Activated naive CD8-positive, alpha-beta T cell treated with anti-CD3 and anti-CD28 coated beads, Interleukin-2, amount 50 U/mL, for 16 hours (primary cell): ENCODE measurements at places on chromosomes 3 and 15.

DNA sequence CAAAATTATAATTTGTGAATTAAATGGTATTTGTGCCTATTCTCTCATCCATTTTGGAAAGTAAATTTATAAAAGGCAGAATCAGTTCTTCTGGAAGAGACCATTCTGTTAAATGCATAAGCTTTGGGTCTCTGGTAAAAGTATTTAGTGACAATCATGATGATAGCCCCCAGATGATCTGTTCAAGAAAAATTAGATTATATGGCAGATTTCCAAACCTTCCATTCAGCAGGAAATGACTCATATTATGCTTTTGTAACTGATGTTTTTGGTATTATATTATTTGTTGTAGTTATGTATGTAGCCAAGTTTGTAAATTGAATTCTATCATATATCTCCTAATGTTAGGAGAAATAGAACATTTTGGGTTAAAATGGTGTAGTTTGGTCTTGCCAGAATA lies 340.8 kb upstream of the DPH6 start:
- no peak for DNase-seq

GRCh38 chr3:5138214-5138981 lies 16.3 kb downstream of the ARL8B start:
- DNase-seq: no peak

GRCh38 chr3:172692751-172693338 lies 18.0 kb downstream of the NCEH1 start:
- no peak for DNase-seq

GRCh38 chr3:37689645-37690356 lies 171.9 kb upstream of the CTDSPL start:
- no peak for DNase-seq

DNA sequence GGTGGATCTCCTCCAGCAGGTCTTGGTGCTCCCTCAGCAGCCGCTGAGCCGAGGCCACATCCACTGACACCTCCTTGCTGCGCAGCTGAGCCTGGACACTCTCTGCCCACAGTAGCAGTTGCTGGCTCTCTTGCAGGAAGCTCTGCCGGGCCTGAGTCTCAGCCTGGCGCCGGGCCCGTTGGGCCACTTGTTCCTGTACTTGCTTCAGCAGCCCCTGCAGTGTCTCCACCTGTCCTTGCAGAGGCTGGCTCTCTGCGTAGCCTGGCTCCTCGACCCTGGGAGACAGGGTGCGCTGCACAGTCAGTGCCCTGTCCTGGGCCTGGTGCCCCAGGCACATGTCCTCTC lies 15.5 kb downstream of the SPTBN5 start:
- DNase-seq: no peak

GRCh38 chr3:39095778-39096177 lies 11.6 kb downstream of the GORASP1 start:
- DNase-seq: no peak

DNA sequence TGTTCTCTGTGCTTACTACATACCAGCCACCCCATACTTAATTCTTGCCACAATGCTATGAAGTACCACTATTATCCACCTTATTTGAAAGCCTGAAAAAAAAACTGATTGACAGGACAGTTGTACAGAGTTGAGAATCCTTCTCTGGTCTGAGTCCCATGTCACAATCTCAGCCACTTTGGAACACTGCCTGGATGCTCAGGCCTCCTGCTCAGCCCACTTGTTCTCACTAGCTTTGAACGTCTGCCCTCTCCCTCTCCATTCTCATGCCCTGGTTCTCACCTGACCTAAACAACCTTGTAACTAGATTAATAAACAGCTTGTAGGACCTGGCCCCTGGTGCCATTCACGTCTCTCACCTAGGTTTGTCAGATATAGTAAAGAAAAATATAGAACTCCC lies 53.9 kb downstream of the TRIM69 start:
- DNase-seq: no peak

DNA sequence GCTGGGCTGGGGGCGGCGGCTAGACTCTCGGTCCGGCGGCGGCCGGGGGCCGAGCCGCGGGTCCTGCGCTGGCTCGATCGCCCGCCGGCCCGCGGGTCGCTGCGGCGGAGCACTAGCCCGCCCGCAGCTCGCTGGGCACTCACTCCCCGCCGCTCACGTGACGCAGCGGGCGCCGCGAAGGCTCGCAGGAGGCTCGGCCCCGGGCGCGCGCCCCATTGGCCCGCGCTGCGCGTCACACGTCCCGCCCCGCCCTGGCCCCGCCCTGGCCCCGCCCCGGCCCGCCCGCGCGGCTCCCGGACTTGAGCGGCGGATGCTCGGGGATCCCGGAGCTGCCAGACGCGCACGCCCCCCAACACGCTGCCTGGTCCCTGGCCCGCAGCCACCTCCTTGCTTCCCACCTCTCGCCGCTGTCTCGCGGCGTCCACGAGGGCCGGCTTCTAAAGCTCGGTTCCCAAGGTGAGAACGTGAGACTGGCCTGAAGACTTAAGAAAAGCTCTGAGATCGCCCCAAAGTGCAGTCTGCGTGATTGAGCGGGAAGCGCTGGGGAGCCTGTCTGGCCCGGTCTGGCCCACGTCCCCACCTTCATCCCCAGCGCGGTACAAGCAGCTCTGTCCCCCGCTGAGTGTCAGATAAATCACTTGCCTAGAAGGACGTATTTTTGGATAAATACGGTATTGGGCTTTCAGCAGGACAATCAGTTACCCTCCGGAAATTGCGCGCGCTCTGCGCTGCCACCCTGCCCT lies at the start of gene KLF15:
Gene KLF15, minus strand, starts transcription at position 114 of the 743 bp plus-strand sequence. CDS start 4,486 bp downstream, outside the sequence.
- DNase-seq: peak; percentile 57

DNA sequence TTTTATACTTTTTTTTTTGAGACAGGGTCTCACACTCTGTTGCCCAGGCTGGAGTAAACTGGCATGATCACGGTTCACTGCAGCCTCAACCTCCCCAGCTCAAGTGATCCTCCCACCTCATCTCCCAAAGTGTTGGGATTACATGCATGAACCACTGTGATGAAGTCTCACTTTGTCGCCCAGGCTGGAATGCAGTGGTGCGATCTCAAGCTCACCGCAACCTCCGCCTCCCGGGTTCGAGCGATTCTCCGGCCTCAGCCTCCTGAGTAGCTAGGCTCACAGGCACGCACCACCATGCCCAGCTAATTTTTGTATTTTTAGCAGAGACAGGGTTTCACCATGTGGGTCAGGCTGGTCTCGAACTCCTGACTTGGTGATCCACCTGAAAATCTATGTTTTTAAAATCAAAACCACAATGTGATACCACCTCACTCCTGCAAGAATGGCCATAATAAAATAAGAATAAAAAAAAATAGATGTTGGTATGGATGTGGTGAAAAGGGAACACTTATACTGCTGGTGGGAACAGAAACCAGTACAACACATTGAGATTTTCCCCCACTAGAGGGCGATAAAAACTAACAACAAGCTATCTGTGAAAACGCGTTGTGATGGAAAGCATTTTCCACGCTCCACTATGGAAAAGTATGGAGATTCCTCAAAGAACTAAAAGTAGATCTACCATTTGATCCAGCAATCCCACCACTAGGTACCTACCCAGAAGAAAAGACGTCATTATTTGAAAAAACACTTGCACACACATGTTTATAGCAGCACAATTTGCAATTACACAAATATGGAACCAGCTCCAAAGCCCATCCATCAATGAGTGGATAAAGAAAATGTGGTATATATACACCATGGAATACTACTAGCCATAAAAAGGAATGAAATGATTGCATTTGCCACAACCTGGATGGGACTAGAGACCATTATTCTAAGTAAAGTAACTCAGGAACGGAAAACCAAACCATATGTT lies 26.8 kb upstream of the OCA2 start:
- no peak for DNase-seq

DNA sequence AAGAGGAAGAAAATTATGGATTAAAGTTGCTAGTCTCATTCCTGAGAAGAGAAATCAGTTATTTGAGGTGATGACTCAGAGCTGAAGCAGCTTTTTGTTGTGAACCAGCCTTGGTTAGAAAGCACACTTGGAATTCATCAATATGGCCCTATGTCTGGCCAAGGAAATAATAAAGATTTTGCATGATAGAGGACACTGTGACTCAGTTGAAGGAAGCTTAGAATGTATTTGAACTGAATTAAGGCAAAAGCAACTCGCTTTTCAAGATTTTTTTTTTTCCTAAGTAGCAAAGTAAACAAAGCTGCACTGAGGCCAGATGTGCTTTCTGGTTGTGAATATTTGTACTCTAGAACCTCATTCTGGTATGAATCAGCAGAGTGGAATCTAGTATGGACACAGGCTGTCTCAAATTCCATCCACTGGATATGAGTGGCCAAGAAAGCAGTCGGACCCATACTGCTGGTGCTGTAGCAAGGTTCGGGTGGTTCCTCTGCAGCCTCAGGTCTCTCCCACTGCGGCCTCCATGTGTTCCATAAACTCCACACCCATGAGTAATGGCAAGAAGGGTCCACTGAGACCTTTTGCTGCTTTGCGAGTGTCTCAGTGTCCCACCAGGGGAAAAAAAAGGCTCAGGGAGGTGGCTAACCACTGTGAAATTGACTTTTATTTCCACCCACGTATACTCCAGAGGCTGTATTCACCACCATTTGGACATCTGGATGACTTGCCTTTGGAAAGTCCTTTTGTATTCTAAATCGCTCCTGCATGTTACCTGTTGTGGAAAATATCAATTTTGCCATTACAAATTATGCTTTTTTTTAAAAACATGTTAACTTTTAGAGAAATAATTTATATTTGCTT lies 53.1 kb downstream of the TGFBR2 start:
- no peak for DNase-seq

DNA sequence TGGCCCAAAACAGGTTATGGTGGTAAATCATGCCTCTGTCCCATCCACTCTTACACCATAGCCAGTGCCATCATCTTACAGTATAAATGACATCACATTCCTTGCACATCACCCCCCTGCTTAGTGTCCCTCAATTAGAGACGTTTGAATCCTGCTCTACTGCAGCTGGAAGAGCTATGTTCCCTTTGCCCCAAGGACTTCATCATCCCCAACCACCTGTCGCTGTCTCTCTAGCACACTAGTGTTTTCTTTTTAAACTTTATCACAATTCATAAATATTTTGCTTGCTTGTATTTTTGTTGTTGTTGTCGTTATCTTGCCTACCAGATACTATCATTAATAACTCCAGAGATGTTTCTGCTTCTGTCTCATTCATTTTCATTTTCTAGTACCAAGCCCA lies 28.7 kb downstream of the SPTSSB start:
- no peak for DNase-seq

- DNase-seq: no peak
Observed at GRCh38 chr15:100731267-100732152, 129.1 kb downstream of the ASB7 start.

DNA sequence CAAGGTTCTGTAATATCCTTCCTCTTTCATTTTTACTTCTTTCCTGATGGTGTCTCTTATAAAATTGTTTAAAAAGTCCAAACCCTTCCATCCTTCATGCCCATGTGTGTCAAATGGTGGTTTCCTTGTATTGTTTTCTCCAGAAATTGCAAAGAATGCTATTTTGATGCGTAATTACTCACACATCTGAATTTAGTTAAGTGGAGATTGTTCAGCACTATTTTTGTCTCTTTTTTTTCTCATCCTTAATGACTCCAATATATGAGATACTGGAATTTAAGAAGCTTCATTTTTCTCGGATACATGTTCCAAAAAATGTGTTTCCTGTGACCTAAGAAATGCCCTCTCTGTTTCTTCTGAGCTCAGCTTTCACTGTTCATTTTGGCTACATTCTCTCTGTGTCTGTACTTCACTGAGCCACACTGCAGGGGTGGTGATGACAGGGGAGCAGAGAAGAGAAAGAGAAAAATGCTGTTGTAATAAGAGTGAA lies 799.8 kb downstream of the DIPK2A start:
- DNase-seq: no peak

DNA sequence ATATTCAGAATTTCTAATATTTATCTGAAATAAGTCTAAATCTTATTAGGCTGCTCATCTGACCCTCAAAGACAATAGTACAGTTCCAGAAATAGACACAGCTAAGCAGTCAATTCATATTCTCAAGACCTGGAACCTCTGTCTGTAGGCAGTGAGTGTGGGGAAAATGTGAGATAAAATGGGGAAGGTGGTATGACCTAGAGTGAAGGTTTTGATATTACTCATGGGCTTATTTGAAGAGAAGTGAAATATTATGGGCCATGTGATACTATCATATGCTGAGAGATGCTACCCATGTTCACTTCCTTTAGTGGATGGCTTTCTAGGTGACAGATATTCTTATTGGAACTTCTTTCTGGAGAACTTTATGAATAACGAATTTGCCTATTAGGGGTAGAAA lies 33.5 kb downstream of the TGFBR2 start:
- no peak for DNase-seq

DNA sequence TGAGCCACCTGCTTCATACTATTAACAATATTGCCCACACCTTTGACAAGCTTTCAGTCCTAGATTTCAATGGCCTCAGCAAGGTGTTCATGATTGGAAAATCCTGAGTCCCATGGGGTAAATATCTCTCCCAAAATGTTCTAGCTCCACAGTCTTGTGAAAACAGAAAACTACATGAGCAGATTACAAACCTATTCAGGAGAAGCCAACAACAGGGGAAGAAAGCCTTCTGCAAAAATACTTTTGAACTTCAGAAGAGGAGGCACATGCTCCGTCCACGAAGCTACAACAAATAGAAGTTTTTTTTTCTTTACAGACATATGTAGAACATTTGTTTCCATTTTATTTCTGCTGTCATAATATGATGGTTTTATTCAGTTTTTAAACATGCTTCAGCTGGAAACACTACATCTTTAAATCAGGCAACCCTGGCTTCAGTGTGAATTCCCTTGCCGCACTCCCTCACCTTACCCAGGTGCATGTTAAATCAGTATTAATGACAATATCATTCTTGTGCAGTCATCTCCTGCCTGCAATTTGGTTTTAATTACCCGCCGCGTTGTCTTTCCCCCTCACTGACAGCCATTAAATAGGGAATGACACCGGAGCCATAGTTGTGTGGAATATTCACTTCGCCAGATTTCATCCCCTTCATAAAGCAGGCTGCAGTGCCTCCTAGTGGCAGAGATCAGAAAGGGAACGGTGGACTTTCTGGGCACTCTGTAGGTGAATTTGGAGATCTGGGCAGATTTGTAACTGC lies 725.5 kb upstream of the ARRDC4 start:
- no peak for DNase-seq

GRCh38 chr3:87136066-87136596 lies 91.0 kb upstream of the CHMP2B start:
- DNase-seq: no peak

DNA sequence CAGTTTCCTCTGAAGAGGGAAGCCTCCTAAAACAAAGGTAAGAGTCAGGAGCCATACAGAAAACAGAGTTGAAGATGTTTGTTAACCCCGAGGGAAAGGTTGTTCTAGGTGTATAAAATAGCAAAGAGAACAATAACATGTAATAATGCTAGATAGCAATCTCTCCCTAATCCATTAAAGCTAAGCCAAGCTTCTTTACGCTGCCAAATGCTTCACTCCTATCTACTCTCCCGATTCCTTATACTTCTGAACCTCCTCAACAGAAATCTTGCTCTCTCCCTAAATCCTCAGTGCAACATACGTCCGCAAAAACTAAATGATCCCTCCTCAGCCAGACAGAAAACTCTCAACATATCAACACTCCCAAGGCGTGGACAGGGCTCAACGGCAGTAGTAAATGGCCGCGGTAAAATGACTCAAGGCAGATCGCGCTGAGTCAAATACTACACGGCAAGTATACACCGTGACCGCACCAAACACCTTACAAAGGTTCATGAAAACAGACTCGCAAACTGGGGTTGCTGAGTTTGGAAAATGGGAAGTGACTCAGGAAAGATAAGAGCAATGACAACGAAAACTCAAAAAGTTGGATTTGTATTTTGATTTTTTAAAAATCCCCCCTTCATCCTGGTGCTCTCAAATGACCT lies 682 bp downstream of the CLDND1 start:
- peak; percentile 21 for DNase-seq
